CD4-positive, alpha-beta T cell treated with Interleukin-1 beta for 1 hour (primary cell): ENCODE measurements at places on chromosomes 5 and 9.

- no peak for DNase-seq
These were observed 46.1 kb upstream of the RAI14 start for GRCh38 chr5:34609951-34610441.

- DNase-seq, result no peak
These were observed 550.6 kb downstream of the CDH10 start for GRCh38 chr5:24094081-24094679.

GRCh38 chr5:126492939-126493338 is 69.7 kb downstream of the GRAMD2B start:
- DNase-seq, result no peak

DNA sequence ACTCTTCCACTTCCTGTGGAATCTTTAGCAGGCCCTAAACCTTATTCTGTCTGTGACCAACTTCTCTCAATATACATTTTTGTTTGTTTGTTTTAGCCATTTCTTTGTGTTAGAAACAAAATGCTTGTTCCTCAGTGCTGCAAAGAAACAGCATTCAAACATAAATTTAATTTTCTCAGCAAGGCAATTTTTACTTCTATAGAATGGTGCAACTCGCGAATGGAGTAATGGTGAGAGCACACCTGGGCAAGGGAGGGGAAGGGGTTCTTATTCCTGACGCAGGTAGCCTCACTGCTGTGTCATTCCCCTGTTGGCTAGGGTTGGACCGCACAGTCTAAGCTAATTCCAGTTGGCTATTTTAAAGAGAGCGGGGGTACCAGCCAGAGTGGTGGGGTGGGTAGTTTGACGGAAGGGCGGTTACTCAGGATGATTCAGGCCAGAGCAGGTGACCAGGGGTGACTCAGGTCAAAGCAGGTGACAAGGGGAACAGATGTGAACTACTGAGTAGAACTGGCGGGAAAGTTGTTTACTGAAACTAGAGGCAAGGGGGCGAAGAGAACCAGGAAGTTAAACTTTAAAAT is 21.4 kb downstream of the ZNF169 start:
- no peak for DNase-seq

- no peak for DNase-seq
These were observed 437.7 kb downstream of the SPOCK1 start for GRCh38 chr5:137061382-137061781.

GRCh38 chr9:83219924-83220438 is 157.0 kb upstream of the RASEF start:
- no peak for DNase-seq

DNA sequence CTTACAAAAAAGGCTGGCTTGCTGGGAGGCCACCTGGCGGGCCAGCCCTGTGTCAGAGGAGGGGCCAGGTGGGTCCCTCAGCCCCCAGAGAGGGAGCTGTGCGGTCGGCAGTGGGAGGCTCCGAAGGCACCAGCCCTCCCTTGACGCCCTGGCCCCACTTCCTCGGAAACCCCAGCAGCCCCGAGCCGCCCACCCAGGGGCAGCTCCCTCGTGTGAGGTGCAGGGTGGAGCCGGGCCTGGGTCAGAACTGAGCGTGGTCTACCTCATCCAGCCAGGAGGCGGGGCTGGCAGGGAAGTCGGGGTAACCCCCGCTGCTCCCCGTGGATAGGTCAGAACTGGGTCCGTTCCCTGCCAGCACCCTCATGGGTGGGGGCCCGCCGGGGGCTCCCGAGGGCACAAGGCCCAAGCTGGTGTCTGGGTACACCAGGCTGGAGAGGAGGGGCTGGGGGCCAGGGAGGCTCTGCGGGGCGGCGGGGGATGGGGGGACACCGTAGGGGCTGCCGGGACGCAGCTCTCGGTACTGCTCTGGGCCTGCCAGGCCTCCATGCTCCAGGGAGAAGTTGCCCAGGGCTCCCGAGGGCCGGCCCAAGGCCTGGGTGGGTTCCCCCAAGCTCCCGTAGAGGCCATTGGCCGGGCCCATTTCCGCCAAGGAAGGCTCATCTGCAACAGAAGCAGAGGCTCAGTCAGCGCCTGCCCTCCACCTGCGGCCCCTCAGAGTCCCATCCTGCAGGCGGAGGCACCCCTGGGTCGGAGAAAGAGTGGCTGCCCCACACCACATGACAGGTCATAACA is 7.6 kb downstream of the LHX3 start:
- DNase-seq, result no peak

DNA sequence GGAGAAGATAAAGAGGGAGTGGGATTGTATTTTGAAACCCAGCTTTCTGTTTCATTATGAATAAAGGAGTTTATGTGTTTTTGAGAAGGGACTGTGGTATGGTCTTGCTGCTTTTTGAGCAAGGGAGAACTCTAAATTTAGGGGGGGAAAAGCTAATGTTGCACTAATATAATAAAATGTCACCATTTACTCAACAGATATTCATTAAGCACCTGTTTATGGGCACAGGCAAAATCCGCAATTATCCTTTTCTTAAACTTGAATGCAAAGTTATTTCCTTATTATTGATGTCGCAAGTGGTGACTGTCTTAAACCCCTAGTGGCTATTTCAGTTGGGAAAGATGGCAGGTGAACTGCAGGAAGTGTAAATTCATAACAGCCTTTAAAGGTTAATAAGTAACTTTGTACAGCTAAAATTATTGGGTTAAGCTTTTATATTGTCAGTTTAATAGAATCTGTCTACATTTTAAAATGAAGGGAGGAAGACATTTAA is 1.5 kb downstream of the CDC42SE2 start:
- peak; percentile 65 for DNase-seq

GRCh38 chr5:58938563-58939424 is 355.9 kb downstream of the RAB3C start:
- no peak for DNase-seq

GRCh38 chr5:1156754-1157460 is 44.5 kb upstream of the SLC6A19 start:
- DNase-seq, result no peak

DNA sequence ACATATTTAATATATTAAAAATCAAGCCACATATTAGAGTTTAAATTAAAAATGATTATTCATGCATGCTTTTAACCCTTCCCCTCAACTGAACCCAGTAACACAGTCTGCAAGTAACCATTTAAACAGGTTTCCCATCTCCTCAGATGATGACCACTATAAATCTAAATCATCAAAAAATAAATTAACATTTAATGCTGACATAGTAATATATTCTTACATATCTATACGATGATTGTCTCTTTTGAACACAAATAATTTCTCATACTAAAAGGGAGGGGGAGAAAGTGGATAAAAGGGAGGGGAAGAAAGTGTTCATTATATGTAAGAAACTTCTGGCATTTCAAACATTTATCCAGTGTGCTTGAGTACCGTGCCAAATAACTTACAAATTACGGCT is 701.6 kb downstream of the MTRR start:
- no peak for DNase-seq

GRCh38 chr5:176899946-176900779 is 1.0 kb upstream of the HK3 start:
- DNase-seq, result no peak

DNA sequence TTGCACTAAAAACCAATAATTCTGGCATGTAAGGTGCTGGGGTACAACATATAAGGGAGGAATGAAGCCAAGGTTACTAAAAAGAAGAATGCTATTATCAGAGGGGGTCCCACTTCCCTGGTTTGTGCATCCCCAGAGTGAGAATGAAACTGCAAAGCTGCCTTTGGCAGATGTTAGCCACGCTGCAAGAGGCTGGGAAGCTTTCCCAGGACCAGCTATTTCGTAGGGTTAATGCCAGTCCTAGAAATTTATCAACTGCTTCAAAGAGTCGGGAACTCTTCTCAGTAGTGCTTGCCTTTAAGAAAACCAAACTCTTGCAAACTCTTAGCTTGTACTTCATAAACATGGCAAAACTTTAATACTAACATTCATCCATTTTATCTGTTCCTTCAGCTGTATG is 87.5 kb upstream of the NR5A1 start:
- no peak for DNase-seq

DNA sequence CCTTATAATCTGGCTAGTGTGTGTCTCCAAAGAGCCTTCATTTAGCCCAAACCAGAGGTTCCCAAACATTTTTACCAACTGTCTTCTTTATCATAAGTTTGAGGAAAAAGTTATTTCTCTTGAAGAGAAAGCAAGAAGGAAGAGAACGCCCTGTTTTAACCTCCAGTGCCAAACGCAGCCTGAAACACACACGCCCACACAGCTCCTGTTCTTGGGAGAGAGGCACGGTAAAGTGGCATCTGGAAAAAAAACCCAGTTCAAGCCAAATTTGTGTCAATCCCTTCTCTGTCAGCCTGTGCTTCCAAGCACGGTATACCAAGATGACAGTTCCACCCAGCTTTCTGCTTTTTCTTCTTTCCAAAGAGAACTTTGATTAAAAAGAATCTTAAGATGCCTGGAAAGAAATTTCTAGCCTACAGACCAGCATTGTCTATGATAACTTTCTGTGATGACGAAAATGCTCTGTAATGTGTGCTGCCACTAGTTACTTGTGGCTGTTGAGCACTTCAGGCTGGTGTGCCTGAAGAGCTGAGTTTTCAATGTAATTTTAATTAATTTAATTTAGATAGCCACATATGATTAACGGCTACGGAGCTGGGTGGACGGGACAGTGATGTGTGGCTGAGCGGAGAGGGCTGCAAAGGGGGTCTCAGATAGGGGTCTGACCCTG is 62.3 kb downstream of the ACER2 start:
- no peak for DNase-seq

GRCh38 chr5:36199620-36200019 is 42.1 kb downstream of the NADK2 start:
- DNase-seq, result no peak

GRCh38 chr5:68848091-68848490 is 245.7 kb upstream of the SLC30A5 start:
- DNase-seq, result no peak

- no peak for DNase-seq
These were observed 20.4 kb downstream of the PDE8B start for GRCh38 chr5:77230727-77231470.

DNA sequence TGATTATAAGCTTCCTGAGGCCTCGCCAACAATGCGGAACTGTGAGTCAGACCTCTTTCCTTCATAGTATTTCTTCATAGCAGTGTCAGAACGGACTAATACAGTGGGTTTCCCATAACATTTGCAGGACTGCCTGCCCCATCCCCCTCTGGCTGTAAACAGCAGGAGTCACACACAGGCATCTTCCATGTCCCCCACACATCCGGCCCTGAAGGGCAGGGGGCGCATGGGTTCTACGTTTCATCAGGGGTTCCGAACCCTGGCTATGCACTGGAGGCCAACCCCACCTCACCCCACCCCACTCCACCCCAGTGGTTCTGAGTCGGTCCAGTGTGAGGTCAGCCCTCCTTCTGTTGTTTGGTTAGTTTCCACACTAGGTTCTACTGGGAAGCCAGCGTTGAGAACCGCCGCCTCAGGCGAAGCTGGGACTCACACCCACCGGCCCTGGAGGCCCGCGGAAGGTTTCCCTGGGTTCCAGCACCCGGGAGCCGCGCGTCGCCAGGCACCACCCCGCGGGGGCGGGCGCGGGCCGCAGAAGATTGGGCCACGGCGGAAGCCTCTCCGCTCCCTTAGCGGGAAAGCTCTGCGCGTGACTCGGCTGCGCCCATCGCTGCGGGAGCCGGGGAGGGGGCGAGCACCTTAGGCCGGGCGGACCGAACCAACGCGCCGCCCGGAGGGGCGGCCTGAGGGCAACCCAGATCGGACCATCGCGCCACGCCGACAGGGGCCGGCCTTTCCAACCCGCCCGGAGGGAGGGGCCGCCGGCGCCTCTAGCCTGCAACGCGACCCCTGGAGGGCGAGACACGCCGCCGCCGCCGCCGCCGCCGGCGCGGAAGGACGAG is at the start of gene RUSC2:
RUSC2 (plus strand) TSS at position 799 of the 842 bp plus-strand sequence. CDS start 56,411 bp downstream, outside the sequence.
- peak; percentile 70 for DNase-seq

GRCh38 chr5:40084614-40085013 is 595.1 kb upstream of the PTGER4 start:
- DNase-seq, result no peak

- no peak for DNase-seq
These were observed 222.0 kb upstream of the KLF4 start for GRCh38 chr9:107711542-107711941.

DNA sequence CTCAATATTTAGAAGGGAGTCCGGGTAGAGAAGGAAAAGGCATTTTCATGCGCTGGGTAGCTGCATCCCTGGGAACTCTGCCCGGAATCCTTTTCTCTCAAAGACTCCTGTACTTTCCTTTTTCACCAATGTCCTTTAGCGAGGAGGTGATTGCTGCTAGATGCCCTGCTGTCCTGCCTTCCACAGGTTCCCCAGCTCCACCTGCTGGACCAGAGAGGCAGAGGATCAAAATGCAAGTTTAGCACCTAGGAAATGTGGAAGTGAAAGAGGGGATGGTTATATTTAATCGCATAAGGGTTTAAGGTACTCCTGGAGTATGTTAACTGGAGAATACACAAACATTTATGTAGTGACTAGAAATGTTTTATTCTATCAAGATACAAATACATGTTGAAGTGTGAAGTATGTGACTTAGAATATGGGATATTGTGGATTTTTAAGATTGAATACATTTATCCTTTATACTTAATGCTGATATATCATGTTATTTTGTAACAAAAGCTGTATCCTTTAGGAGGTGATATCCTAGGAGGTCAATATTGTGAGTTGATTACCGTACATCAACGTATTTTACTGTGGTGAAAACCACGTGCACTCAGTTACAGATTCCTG is 145.7 kb downstream of the ARHGAP26 start:
- peak; percentile 20 for DNase-seq

DNA sequence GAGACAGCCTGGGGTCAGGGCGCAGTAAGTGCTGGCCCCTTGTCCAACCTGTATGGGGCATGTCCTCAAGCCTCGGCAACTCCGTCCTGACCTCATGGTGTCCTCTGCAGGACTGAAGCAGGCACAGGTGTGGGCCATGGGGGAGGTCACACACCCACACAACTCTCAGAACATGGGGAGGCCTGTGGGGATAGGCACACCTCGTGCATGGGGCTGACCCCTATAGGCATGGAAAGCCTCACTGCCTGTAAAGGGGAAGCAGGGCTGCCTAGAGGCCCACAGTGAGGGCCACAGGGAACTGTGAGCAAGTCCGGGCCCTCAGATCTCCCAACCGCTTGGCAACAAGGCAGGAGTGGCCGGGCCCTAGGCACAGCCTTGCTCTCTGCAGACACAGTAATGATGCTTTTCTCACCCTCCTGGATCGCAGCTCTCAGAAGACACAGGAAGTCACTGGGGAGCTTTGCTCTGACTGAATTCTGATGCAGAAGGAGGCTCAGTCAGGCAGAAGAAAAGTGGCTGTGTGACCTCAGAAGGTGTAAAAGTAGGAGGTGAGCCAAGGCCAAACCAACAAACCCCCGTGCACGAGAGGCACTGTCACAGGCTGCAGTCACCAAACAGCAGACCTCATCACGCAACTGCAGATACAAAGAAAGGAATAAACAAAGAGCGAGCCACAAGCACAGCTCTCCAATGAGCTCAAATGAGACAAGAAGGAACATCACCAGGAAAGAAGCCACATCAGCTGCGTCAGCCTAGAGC is 5.4 kb downstream of the IPPK start:
- DNase-seq, result peak; percentile 17

- no peak for DNase-seq
These were observed 16.0 kb downstream of the TMEM174 start for GRCh38 chr5:73188764-73189531.

DNA sequence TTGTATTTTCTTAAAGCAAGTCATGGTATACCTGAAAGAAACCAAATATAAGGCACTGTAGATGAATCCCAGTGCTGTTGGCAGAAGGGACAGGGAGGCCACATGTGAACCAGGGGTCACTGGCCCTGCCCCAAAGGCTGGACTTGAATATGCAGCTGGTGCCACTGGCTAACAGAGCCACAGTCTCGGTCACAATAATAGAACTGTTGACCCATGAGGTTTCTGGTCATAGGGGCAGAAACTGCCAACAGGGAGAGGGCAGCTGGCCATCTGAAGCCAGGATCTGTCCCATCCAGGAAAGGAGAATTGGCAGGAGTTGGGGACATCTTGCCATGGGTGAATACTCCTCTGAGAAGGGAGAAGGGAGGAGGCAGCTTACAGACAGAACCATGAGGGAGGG is 31.9 kb downstream of the PALM2AKAP2 start:
- DNase-seq, result no peak
